ENCODE measurements at places on chromosomes 11 and 22.
A peak's percentile ranks its signal among the peaks of the same experiment; 100 is the strongest.

DNA sequence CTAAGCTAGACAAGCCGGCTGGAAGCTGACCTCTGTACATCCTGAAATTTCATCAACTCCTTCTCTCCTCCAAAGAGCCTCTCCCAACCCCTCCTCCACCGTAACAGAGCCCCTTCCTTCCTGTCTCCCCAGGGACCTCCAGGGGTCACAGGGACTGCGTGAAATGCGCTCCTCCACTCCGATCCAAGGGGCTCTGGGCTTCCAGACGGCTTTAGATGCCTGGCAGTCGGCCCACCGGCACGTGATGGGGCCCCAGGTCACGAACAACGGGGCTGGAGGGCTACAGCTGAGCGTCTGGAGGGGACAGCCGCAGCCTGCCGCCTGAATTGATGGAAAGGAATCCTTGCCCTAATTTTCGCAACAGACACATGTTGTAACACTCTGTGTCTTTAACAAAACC lies 264.1 kb downstream of the MN1 start:
- no peak overlapping the region for H3K27ac ChIP-seq
- peaks cover 14% of the 10 kb centered on the region for H3K27me3 ChIP-seq
- H3K36me3 ChIP-seq, result no peaks in the 10 kb centered on the region
- no peak overlapping the region for H3K4me3 ChIP-seq

DNA sequence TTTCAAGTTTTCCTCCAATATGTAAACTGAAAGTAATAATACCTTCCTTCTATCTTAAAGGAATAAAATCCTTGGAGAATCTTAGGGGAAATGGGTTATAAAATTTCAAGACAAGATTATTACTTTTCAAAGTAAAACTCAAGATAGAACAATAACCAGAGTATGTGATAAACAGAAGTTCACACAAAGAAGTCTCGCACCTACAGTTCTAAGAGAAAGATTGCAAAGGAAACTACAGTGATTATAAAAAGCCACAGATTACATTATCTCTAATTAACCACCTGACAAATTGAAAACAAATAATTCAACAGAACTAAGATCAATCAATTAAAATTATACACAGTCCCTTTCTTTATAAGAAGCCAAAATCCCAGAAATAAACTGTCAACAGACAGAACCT lies 34.0 kb downstream of the AMBRA1 start:
- H3K36me3 ChIP-seq, result no peaks in the 10 kb centered on the region
- H3K27me3 ChIP-seq, result no peaks in the 10 kb centered on the region
- H3K27ac ChIP-seq, result peak overlapping the region; percentile 85
- H3K4me3 ChIP-seq, result no peak overlapping the region
- H3K4me1 ChIP-seq, result peaks cover 14% of the 10 kb centered on the region
- DNase-seq, result no peak

GRCh38 chr22:30538280-30538679 lies 8.3 kb downstream of the SEC14L6 start:
- H3K36me3 ChIP-seq, result no peaks in the 10 kb centered on the region
- no peak for DNase-seq
- H3K4me1 ChIP-seq, result no peaks in the 10 kb centered on the region
- peaks cover 5% of the 10 kb centered on the region for H3K27me3 ChIP-seq
- no peak overlapping the region for H3K27ac ChIP-seq

DNA sequence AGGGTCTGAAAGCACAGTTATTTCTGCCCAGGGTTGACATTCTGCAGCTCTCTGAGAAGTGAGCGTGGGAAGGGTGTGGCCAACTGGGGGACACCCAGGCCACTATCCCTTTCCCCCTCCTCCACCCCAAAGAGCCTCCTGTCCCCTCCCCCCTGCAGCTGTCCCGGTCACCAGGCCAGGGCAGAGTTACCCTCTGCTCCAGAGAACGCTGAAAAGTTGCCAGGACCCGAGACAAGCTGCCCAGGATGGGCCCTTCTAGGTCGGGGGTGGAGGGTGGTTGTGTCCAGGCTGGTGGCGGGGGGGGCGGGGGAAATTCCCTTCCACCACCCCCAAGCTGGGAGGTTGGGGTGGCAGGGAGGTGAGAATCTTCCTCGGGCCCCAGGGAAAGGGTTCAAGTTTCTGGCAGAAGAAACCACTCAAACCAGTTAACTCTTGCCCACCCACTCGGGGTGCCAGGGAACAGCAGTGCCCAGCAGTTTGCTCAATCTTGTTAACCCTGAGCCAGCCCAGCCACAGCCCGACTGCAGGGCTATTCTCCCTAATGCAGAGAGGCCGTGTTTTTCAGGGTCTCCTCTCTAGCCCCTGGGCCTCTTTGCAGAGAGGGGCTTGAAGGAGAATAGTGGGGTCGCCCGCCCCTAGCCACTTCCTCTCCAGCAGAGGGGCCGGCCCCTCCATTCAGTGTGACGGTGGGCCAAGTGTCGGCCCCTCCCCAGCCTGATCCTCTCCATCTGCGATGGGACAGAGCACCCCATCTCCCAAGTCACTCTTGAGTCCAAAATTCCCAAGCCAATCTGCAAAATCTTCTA lies 697 bp downstream of the LGALS1 start:
- no peaks in the 10 kb centered on the region for H3K27me3 ChIP-seq
- H3K4me3 ChIP-seq, result peak overlapping the region; percentile 77
- H3K36me3 ChIP-seq, result no peaks in the 10 kb centered on the region
- H3K27ac ChIP-seq, result peak overlapping the region; percentile 94

DNA sequence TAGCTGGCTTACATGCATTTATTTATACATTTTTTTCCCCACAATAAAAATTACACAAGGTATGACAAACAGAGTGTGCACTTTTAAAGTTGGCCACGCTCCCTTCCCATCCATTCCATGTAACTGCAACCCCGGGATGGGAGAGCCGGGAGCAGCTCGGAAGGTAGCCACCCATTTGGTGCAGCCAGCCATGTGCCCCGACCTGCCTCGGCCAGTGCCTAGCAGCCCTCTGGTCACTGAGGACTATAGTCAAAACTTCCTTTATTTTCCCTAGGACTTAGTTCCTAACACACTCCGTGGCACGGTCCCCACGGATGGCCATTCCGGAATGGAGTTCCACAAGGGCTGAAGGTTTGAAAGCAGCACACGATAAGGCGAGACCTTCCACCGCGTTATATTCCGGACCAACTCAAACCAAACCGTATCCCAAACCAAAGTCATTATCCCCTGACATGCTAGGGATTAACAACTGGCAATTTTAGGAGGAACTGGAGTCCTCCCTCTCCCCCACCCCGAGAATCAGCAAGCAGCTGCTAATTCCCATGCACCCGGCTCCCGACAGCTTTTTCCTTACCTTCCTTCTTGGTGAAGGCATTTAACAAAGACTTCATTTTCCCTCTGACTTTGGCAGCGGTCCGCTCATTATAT lies 426.4 kb downstream of the SHANK2 start:
- H3K4me1 ChIP-seq, result no peaks in the 10 kb centered on the region
- no peak overlapping the region for H3K4me3 ChIP-seq
- H3K27me3 ChIP-seq, result no peaks in the 10 kb centered on the region

- no peaks in the 10 kb centered on the region for H3K4me1 ChIP-seq
- DNase-seq, result peak; percentile 55
- H3K27me3 ChIP-seq, result no peaks in the 10 kb centered on the region
- H3K36me3 ChIP-seq, result no peaks in the 10 kb centered on the region
- no peak overlapping the region for H3K4me3 ChIP-seq
- peak overlapping the region; percentile 39 for H3K27ac ChIP-seq
Observed at GRCh38 chr11:35390737-35391682, 28.3 kb downstream of the SLC1A2 start.

- no peaks in the 10 kb centered on the region for H3K27me3 ChIP-seq
Observed at GRCh38 chr11:13291800-13292199, 14.2 kb downstream of the BMAL1 start.

- no peak overlapping the region for H3K4me3 ChIP-seq
- H3K36me3 ChIP-seq, result no peaks in the 10 kb centered on the region
- no peaks in the 10 kb centered on the region for H3K27me3 ChIP-seq
- H3K27ac ChIP-seq, result no peak overlapping the region
- no peak for DNase-seq
Observed at GRCh38 chr22:45425531-45426265, 12.2 kb downstream of the RIBC2 start.

- H3K4me3 ChIP-seq, result no peak overlapping the region
- H3K36me3 ChIP-seq, result peaks cover 31% of the 10 kb centered on the region
- DNase-seq, result no peak
- H3K4me1 ChIP-seq, result no peaks in the 10 kb centered on the region
- H3K27ac ChIP-seq, result no peak overlapping the region
Observed at GRCh38 chr11:46504817-46505613, 88.8 kb downstream of the AMBRA1 start.

GRCh38 chr11:117197516-117198456 lies 1.4 kb upstream of the TAGLN start:
- H3K27ac ChIP-seq, result peak overlapping the region; percentile 70
- peak overlapping the region; percentile 34 for H3K4me3 ChIP-seq
- peaks cover 45% of the 10 kb centered on the region for H3K36me3 ChIP-seq
- no peak for DNase-seq
- peaks cover 11% of the 10 kb centered on the region for H3K4me1 ChIP-seq

DNA sequence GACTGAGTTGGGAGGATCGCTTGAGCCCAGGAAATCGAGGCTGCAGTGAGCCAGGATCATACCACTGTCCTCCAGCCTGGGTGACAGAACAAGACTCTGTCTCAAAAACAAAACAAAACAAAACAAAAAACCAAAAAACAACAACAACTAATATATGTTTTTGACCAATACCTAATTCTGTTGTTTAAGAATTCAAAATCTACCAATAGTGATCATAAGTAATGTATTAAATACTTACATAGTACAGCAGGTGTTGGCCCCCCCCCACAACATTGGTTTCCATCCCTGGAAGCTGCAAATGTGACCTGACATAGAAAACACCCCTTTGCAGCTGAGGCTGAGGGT lies 74.7 kb downstream of the KCNQ1 start:
- no peaks in the 10 kb centered on the region for H3K27me3 ChIP-seq
- no peak for DNase-seq
- H3K27ac ChIP-seq, result no peak overlapping the region
- H3K4me1 ChIP-seq, result no peaks in the 10 kb centered on the region

- peak overlapping the region; percentile 38 for H3K4me3 ChIP-seq
- no peaks in the 10 kb centered on the region for H3K36me3 ChIP-seq
- H3K27ac ChIP-seq, result peak overlapping the region; percentile 44
- no peak for DNase-seq
Observed at GRCh38 chr22:39244136-39244495, 666 bp downstream of the PDGFB start.

DNA sequence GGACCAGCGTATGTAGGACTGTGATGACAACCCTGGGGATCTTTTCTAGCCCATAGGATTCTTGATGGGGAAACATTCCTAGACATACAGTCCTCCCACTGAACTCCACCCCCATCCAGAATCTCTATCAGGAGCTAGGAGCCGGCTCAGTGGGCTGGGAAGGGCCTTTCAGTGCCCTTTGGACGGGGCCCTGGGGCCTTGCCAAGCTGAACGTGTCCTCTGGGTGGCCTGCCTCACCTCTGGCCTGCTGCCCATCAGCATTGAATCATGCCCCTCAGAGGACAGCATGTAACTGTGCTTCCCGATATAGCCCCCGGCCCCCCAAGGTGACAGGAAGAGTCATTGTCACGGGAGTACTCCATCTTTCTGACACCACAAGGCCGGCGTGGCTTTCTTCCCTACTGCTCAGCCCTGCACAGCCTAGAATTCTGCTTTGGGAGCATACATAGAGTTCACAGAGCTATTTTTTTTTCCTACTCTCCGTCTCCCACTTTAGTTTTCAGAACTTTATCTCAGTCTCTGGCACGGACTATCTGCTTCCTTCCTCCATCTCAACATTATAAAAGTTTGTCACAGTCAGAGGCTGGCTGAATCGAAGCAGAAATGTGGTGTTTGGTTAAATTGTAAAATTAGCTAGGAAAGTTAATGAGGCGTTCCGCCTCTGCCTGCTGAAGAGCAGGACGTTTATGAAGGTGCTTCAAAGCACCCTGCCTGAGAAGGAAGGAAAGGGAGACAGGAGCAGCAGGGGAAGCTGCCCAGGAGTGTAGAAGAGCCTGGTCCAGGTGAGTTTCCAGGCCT lies 111.9 kb downstream of the ZBTB16 start:
- H3K27ac ChIP-seq, result peak overlapping the region; percentile 71
- no peak overlapping the region for H3K4me3 ChIP-seq
- H3K27me3 ChIP-seq, result no peaks in the 10 kb centered on the region
- H3K4me1 ChIP-seq, result peaks cover 67% of the 10 kb centered on the region

DNA sequence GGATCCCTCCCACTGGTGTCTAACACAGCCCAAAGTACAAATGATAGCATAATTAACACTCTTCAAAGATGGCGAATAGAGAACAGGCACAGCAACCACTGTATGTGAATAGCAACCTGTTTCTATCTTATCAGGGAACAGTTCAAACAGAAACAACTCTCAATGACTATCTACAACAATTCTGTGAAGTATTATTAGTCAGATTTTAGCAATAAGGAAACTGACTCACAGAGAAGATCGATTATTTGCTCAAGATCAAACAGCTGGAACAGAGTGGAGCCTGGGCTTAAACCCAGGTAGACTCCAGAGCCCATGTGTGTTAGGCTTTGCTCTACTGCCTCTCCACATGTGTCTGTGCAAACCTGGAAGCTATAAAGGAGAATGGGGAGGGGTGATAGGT lies 88.7 kb downstream of the C11orf58 start:
- H3K4me1 ChIP-seq, result no peaks in the 10 kb centered on the region
- H3K27ac ChIP-seq, result no peak overlapping the region
- no peak overlapping the region for H3K4me3 ChIP-seq
- peaks cover 14% of the 10 kb centered on the region for H3K36me3 ChIP-seq
- no peaks in the 10 kb centered on the region for H3K27me3 ChIP-seq

- no peaks in the 10 kb centered on the region for H3K36me3 ChIP-seq
- no peaks in the 10 kb centered on the region for H3K4me1 ChIP-seq
- no peaks in the 10 kb centered on the region for H3K27me3 ChIP-seq
- H3K27ac ChIP-seq, result no peak overlapping the region
- H3K4me3 ChIP-seq, result no peak overlapping the region
- DNase-seq, result no peak
Observed at GRCh38 chr11:83728281-83728680, 442.1 kb upstream of the CCDC90B start.

GRCh38 chr11:66875378-66875777 lies 18.5 kb downstream of the LRFN4 start:
- DNase-seq, result no peak
- no peaks in the 10 kb centered on the region for H3K27me3 ChIP-seq
- no peaks in the 10 kb centered on the region for H3K4me1 ChIP-seq
- H3K27ac ChIP-seq, result no peak overlapping the region

DNA sequence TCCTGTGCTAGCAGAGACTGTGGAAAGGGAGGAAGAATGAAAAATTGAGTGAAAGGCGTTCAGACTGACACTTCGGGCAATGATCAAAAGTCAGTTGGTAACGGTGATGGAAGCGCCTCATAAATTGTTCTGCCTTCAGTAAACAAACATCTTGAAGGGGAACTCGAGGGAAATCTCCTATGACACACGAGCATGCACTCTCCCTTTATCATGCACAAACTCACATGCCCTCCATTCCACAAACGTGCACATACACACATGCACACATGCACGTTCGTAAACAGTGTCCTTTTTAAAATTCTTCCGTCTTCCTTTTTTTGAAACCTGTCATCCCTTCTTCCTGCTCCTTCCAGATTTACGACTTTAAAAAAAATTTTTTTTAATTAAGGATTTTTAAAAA lies 77.8 kb upstream of the TMEM45B start:
- no peaks in the 10 kb centered on the region for H3K4me1 ChIP-seq
- H3K36me3 ChIP-seq, result no peaks in the 10 kb centered on the region
- no peak overlapping the region for H3K4me3 ChIP-seq
- DNase-seq, result no peak

- H3K36me3 ChIP-seq, result no peaks in the 10 kb centered on the region
- no peak overlapping the region for H3K4me3 ChIP-seq
- H3K27ac ChIP-seq, result no peak overlapping the region
- DNase-seq, result no peak
- no peaks in the 10 kb centered on the region for H3K27me3 ChIP-seq
Observed at GRCh38 chr11:112023104-112023503, 2.1 kb upstream of the DLAT start.

GRCh38 chr11:61010466-61011228 lies 39.2 kb downstream of the CD6 start:
- no peak overlapping the region for H3K4me3 ChIP-seq
- no peaks in the 10 kb centered on the region for H3K4me1 ChIP-seq
- H3K27ac ChIP-seq, result no peak overlapping the region
- no peak for DNase-seq
- peaks cover 19% of the 10 kb centered on the region for H3K27me3 ChIP-seq

Measured in left lung (tissue), 14 donors.